ENCODE measurements at places on chromosomes 1 and 21.

- DNase-seq: no peak
These were observed 37.2 kb downstream of the OR6Y1 start for GRCh38 chr1:158516966-158517365.

DNA sequence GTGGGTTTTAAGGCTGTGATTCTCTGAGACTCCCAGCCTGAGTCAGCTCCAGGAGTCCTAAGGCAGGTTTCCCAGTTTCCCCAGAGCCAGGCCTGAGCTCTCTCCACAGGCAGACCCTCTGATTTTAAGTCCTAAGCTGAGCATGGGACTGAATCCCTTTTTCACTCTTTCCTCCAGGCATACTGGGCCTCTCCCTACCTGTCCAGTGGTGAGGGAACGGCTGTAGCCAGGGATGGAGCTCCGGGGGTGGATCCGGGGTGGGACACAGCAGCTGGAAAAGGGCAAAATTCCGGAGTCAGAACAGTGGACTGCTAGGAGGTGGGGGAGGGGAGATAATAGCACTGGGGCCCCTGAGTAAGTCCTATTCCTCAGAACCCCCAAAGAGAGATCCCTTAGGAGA is 30.0 kb downstream of the DLGAP3 start:
- DNase-seq: no peak

DNA sequence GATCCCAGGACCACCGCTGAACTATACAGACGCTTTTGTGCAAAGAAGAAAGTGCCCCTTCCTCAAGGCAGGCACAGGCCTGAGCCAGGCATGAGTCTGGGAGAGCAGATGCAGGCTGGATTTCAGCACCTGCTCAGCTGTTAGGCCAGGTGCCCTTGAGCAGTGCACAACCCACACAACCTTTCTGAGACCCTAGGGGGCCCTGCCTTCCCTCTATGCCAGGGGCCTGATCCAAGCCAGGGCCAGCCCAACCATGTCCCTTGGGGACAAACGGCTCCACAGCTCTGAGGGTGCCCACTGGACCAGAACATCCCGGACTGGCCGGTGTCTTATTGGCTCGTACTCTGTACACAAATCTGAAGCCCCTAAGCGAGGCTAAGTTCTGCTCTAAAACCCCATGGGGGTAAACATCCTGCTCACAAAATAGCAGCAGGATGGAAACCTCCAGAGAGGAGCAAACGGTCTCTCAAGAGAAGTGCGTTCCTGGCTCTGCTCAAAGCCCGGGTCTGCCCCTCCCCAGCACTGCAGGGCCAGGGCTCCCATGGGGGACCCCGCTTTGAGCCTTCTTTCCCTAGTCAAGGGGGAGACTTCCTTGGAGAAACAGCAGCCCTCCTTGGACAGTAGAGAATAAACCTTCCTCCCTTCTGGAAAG is 275.1 kb downstream of the NPHP4 start:
- DNase-seq: no peak

- no peak for DNase-seq
These were observed 212.7 kb upstream of the JUN start for GRCh38 chr1:58996341-58997059.

All from GF-D8 (cell line).